Vein endothelial cell (primary cell): ENCODE measurements at places on chromosomes 5 and 9. TPM values are rescaled to one million over a fixed set of nuclear protein-coding genes. Genes with fewer than 3 reads are reported as not detected.

The NR2F1-AS1 gene
- total RNA-seq: 16.4 and 18.3 TPM in 2 replicates

The CERCAM gene
- total RNA-seq: 22.4 and 44.7 TPM in 2 replicates

The KIF12 gene
- total RNA-seq: 0.10 and 0.33 TPM in 2 replicates

The SHISAL2B gene
- not detected in 2 replicates for total RNA-seq

The CTSL gene
- total RNA-seq: 66.3 and 99.1 TPM in 2 replicates

The LOX gene
- 41.8 and 67.1 TPM in 2 replicates for total RNA-seq

The PCDHA12 gene
- total RNA-seq: under 0.01 TPM in 1 of 2 replicates, not detected in the other

The MAN2A1 gene
- 93.4 and 144 TPM in 2 replicates for total RNA-seq

The TLR4 gene
- 92.9 and 207 TPM in 2 replicates for total RNA-seq

The KCNV2 gene
- total RNA-seq: not detected in 2 replicates

The NACC2 gene
- 34.1 and 39.5 TPM in 2 replicates for total RNA-seq

The UBAP2 gene
- 30.1 and 38.0 TPM in 2 replicates for total RNA-seq

The CMYA5 gene
- 0.10 and 0.33 TPM in 2 replicates for total RNA-seq
